ENCODE measurements at places on chromosomes 13 and 19.

DNA sequence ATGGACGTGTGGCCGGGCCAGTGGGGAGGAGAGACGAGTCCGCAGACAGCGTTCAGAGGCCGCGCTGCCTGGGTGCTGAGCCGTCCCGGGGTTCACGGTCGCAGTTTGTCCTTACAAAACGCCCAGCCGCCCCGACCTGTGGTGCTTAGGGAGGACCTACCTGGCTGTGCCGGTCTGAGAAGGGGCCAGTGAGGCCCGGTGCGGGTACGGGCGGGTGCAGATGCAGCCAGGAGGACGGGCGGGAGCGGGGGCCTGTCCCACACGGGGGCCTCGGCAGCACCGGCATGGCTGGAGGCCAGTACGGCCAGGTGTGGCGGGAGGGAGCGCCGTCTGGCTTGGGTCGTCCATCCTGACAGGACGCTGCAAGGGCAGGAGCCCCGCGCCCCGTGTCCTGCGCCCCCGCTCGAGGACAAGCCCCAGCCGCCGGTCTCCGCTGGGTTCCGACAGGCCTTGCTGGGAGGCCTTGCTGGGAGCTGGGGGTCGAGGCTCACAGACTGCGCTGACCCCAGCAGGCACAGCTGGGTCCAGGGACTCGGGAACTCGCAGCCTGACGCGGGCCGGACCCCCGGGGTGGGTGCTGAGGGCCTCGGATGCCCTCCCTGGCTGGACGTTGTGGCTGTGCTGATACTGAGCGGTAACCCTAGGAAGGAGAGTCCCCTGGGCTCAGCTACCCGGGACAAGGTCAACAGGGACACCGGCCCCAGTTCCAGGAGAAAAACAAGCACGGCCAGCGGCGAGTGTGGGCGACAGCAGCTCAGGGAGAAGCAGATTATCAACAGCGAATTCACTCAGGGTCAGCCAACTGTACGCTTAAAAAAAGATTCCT, 5.3 kb upstream of the PROZ start:
- no peak for DNase-seq

- no peak for DNase-seq
These were observed 148.4 kb upstream of the TMTC4 start for GRCh38 chr13:100822871-100823443.

- DNase-seq = no peak
These were observed 139.1 kb upstream of the SERP2 start for GRCh38 chr13:44234566-44234965.

GRCh38 chr13:51258612-51259548, 36.7 kb downstream of the FAM124A start:
- no peak for DNase-seq

Data from AG04449 (cell line).